ENCODE measurements at places on chromosomes 1 and 21.
A peak's percentile ranks its signal among the peaks of the same experiment; 100 is the strongest.

GRCh38 chr21:14119038-14119437 lies 91.7 kb downstream of the LIPI start:
- no peak for DNase-seq

- peak; percentile 94 for DNase-seq
These were observed at the start of gene COL6A1 for GRCh38 chr21:45981151-45982091. COL6A1 (plus strand) TSS chr21:45981770; CDS start chr21:45981851, 81 bp downstream.

GRCh38 chr21:42002421-42002958 lies 7.7 kb downstream of the ZBTB21 start:
- DNase-seq: peak; percentile 85

DNA sequence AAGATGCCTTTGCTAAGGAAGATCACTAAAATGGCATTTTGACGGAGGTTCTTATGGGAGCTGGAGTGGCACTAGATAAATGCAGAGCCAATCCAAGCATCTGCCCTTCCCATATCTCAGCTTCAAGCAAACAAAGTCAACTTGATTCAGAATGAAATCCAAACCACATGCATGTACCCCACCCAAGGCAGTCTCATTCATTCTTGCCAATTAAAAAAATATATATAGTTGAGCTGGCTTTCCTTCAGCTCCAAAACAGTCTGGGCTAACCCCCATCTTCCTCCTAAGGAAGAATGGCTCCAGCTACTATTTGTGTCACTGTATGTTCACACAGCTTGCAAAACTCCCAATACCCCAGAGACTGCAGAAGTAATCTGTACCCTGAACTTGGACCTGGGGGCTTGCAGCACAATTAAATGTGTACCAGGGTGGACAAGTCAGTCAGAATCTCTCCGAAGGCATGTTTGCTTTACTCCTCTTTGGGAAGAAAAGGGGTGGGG lies 35.4 kb downstream of the GPR3 start:
- no peak for DNase-seq

DNA sequence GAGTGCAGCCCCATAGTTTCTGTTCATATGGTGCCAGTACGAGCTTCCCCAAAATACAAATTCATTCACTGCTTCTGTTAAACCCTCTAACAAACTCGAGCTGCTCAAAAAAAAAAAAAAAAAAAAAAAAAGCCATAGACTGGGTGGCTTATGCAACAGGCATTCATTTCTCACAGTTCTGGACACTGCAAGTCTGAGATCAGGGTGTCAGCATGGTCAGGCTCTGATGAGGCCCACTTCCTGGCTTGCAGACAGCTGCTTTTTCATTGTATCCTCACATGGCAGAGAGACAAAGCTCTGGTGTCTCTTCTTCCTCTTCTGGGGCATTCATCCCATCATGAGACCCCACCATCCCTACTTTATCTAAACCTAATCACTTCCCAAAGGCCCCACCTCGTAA lies 121.6 kb downstream of the PTBP2 start:
- peak; percentile 90 for DNase-seq

DNA sequence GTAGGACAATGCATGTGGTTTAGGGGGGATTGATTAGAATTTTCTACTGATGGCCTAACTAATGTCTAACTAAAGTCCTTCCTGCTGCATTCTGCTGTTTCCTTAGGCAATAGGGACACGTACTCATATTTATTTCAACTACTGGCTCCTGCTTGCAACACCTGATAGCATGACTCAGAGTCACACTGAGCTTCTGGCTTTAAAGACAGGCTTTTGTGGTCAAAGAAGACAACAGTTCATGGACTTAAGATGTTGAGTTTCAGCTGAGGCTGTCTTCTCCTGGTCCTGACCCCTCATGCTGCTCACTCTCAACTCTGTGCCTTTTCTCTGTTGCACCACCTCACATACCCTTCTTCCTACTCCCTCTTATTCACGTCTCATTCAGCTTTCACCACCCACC lies 29.1 kb upstream of the TRABD2B start:
- peak; percentile 97 for DNase-seq

- DNase-seq: peak; percentile 62
These were observed 15.8 kb downstream of the SCYL3 start for GRCh38 chr1:169877800-169878491.

DNA sequence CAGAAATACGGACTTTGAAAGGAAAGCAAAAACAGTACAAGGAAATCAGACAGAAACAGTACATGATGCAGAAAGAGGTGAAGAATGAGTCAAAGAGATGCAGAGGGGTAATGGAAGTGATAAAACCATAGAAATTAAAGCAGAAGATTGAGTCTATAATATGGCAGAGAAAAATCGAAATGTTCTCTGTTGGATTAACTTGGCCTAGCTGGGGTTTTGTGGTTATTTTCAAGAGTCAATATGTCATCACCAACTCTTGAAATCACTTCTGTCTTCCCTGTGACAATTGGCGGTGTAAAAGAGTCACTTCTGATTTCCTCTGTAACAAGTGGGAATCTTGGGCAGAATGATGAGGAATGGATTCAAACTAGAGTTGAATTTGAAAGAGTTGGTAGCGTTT lies 7.4 kb downstream of the YTHDF2 start:
- DNase-seq: no peak

GRCh38 chr1:98791498-98791897 lies 130.0 kb downstream of the SNX7 start:
- DNase-seq: no peak

DNA sequence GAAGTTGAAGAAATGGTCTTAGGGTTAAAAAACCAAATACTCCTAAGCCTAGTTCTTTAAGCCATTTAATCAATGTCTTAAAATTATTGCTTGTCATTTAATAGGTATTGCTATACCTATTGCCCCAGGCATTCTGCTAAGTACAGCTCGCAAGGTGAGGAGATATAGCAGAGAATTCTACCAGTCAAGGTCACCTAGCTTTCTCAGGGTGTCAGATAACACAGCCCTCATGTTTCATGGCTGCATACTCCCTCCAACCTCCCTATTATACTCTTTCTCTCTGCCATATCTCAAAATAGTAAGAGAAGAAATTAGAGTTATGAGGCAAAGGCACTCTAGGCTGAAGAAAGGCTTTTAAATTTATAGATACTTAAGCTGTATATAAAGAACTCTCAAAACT lies 68.4 kb upstream of the GPR88 start:
- no peak for DNase-seq

- DNase-seq: no peak
These were observed 648.9 kb upstream of the CXADR start for GRCh38 chr21:16863908-16864307.

DNA sequence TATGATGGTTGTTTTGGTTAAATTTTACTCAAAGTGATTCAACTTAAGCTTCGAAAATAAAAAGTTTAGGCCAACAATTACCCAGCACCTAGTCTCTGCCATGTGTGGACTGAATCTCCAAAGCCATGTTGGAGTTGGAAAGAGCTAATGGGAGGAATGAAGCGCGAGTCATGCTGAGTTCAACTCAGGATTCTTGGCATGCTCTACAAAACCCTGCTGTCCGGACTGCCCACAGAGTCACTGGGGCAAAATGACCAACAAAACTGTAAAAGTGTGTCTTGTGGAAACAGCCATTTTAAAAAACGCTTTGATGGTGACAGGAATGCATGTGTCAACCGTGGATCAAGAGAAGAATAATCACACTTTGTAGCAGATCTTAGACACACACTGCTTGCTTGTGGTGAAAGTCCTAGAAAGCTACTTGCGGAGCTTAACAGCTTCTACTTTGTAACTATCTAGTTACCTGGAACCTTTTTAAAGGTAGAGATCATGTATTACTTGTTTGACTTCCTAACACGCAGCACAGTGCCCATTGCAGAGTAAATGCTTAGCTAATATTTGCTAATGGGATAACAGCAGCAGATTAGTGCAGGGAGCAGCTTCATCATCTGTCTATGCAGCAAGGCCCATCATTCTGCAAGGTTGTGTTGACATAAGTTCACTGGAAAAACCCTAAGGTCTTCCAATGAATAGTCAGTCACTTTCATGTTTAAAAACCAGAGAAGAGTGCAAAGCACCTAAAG lies 7.0 kb upstream of the GBP6 start:
- peak; percentile 41 for DNase-seq

GRCh38 chr1:227557962-227558725 lies 5.2 kb upstream of the ZNF678 start:
- DNase-seq: no peak

DNA sequence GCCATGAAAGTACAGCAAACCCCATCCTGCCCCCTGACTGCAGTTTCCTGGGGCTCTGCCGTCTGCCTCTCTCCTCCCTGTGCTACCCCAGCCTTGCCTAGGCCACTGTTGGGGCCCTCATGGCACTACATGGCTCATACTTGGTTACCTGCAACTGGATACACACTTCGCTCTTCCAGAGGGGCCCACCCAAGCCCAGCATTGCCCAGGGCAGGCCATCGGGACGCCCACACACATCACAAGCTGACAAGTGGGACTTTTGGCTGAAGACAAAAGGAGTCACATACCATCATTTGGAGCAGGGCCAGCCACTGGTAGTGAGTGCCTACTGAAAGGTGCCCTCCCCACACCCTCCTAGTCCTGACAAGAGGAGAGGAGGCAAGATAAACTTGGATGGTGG lies 82.8 kb downstream of the CD247 start:
- no peak for DNase-seq

DNA sequence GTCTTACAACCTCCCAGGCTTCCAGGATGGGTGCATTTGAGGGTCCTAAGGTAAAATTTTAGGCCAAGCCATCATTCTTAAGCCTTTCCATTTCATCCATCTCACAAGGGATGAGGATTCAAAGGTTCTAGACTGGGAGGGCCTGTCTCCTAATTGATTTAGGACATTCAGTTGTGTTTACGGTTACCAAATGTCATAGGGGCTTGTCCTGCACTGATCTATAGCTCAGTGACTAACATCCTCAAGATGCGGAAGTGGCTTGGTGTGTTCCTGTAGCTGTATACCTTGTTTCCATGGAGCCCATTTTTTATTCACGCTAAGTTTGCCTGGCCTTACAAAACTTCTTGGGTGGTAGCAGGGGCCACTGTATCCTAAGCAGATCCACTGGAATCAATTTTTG lies 52.8 kb downstream of the DUSP10 start:
- no peak for DNase-seq
